NCI-H524 treated with DMSO at 0.1 percent for 48 hours (cell line): ENCODE measurements at places on chromosomes 4 and X.

DNA sequence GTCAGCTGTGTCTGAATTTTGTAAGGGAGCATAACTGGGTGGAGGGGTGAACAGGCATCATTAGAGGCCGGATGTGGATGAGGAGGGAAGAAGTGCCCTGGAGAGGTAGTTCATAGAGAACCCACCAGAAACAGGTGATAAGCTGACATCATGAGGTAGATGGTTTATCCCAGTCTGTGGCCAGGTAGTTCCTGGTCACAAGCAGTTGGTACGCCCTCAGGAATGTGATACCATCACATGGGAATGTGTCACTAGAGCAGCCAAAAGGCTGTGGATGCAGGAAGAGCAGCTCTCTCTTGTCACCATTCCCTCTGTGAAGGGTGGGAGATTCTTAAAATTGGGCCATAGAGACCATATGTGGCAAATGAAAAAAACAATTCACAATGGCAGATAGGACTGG lies 21.9 kb downstream of the MSN start:
- no peak for DNase-seq

DNA sequence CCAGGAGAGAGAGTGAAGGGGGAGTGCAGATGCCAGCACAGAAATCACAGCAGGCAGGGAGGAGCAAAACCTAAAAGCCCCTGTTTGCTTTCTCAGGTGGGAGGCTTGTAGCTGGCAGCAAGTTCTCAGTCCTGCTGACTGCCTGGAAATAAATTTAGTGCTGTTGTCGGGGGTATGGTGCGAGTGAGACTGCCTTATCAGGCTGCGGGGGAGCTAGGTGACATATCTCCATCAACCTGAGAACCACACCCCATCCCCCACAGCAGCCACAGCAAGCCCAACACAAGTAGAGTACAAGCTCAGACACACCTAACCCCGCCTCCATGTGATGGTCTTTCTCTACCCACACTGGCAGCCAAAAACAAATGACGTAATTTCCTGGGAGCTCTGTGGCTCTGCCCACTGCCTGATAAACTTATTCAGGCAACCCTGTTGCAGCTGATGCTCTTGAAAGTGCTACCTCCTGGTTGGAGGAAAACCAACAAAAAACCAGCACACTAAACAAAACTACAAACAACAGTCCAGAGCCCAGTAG lies 953.4 kb upstream of the NDST4 start:
- no peak for DNase-seq

- DNase-seq = no peak
Measured at GRCh38 chr4:77393996-77394395, 211.6 kb upstream of the CXCL13 start.

- no peak for DNase-seq
Measured at GRCh38 chrX:86047174-86047935, at the start of gene CHM. TSS of gene CHM (minus strand) at chrX:86047558. CDS start at chrX:86047532, 26 bp downstream.

GRCh38 chr4:100880011-100880410 lies 362.2 kb upstream of the EMCN start:
- DNase-seq = no peak

GRCh38 chrX:17521871-17522693 lies 147.1 kb downstream of the NHS start:
- DNase-seq = peak; percentile 3

DNA sequence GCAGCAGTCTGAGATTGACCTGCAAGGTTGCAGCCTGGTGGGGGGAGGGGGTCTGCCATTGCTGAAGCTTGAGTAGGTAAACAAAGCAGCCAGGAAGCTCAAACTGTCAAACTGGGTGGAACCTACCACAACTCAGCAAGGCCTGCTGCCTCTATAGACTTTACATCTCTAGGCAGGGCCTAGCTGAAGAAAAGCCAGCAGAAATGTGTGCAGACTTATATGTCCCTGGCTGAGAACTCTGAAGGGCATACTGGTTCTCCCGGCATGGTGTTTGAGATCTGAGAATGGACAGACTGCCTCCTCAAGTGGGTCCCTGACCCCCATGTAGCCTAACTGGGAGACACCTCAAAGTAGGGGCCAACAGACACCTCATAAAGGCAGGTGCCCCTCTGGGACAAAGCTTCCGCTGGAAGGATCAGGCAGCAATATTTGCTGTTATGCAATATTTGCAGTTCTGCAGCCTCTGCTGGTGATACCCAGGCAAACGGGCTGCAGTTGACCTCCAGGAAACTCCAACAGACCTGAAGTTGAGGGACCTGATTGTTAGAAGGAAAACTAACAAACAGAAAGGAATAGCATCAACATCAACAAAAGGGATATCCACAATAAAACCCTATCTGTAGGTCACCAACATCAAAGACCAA lies 167.6 kb downstream of the GC start:
- no peak for DNase-seq

- no peak for DNase-seq
Measured at GRCh38 chrX:115591856-115592842, 31.2 kb downstream of the PLS3 start.

DNA sequence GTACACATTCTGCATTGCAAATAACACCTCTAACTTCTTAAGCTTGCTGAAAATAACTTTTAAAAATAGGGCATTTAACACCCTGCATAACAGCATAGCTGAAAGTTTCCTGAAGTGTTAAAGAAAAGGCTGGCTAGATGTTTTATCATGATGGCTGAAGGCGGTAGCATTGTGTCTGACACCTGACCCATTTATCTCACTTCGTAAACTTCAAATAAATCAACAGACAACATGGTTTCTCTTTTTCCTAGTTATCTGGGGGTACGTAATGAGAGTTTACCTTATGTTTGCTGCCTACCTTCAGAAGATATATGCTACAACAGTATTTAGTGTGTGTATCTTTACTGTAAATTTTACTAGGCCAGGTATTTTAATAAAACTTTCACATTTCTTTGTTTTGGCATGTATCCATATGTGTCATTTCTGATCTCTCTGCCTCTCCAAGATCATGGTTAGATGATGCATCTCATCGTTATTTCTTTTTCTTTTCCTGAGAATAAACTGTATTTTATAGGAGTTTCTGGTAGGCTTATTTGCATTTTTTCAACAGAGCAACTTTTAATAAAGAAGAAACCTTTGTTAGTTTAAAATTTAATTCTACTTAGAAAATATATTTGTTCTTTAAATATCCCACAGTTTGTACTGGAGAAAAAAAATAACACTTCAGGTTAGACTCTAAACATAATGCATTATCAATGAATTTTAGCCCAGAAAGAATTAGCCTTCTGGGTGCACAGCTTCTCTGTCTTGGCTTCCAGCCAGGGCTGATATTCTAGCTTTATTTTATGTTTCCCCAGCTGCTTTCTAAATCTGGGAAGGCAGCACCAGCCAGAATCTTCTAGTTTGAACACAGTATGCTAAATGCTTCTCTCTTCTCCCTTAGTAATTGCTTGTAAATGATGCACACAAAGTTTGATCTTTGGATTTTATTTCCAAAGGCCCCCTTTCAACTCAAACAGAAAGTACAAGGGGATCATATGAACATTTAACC lies 2.9 kb downstream of the NDST4 start:
- peak; percentile 39 for DNase-seq

DNA sequence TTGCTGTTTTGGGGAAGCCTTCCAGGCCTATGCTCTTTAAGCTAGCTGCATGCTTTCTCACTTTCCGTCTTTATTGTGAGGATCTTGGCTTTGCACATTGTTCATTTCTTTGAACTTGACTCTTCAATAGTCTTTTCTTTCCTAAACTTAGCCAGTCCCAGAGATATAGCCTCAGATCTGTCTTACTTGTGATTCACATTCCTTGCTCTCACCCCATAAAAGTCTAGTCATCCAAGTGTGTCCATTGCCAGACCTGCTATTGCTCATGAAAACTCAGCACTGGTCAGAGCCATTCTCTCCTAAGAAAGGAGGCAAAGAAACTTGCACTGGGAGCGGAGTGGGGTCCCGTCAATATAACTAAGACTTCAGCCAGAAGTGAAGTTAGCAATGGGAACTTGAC lies 275.0 kb upstream of the CTSO start:
- DNase-seq = no peak

DNA sequence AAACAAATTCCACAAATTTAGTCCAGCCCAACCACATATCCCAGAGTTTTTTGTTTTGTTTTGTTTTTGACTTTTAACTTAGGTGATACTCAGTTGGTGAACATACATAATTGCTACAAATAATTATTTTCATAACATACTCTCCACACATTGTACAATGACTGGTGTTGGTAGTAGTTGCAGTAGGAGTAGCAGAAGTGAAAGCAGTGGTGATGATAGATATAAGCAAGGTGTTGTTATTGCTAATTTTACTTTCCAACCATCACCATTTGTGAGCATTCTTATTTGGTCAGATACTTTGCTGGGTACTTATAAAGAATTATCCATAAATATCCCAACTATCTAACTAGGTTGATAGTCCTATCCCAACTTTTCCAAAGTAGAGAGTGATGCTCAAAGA lies 47.3 kb downstream of the ARHGAP24 start:
- no peak for DNase-seq

GRCh38 chr4:159926871-159927270 lies 824.0 kb downstream of the RAPGEF2 start:
- no peak for DNase-seq

- no peak for DNase-seq
Measured at GRCh38 chr4:16607241-16608066, 291.0 kb downstream of the LDB2 start.

DNA sequence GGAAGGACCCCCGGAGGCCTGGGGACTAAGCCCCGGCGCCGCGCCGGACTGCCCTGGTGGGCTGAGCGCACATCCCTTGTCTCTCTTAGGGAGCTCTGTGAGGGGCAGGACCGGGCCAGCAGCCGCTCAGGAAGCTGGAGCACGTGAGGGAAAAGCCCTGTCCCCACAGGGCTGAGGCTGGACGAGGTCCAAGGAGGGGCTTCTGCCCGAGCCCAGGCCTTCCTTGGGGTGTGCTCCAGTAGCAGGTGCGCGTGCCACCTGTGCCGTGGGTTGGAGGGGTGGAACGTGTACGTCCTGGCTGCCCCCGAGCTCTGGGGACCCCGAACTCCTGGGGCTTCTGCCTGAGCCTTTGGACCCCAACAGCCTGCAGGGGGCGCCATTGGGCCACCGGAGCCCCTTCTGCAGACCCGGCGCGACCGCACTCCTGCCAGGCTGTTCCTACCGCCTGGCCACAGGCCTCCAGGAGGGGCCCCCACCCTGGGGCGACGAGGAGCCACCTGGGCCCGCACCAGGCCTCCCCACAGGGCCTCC lies 27.2 kb downstream of the TACC3 start:
- peak; percentile 28 for DNase-seq

GRCh38 chrX:154013614-154014360 lies 5.9 kb downstream of the IRAK1 start:
- no peak for DNase-seq
